ENCODE measurements at places on chromosomes 7 and 10. TPM values are rescaled to one million over a fixed set of nuclear protein-coding genes. Genes with fewer than 3 reads are reported as not detected.

UNCX gene
- total RNA-seq, result not detected

TSPAN33 gene
- 0.82 TPM for total RNA-seq

PCLO gene
- total RNA-seq, result 2.7 TPM

GRCh38 chr10:130808686-130809085, 502.8 kb downstream of the TCERG1L start:
- no peak for DNase-seq

OR6B1 gene
- not detected for total RNA-seq
